ENCODE measurements at places on chromosomes 6 and 20. TPM values are rescaled to one million over a fixed set of nuclear protein-coding genes. Genes with fewer than 3 reads are reported as not detected.

DNA sequence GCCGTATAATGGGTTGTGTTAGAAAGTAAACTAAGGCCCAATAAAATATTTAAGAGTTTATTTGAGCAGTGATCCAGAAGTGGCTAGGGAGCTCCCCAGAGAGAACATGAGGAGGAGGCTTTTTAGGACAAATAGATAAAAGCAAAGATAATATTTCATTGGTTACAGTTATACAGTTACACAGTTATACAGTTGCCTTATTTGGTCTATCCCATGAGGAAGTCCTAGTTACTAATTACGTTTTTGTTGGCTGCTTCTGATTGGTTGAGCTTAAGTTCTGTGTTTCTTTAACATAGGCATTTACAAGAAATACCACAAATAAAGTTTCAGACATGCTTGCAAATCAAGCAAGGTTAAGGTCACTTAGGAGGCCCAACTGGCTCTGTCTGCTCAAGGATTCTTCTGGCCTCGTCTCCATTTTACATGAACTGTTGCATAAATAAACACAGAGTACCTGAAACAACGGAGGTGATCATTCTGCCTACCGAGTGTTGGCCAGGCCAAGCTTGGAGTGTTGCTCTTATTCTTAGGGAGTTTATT is 7.0 kb downstream of the UBD start:
- H3K4me3 ChIP-seq = no peak overlapping the region
- DNase-seq = no peak
- peaks cover 5% of the 10 kb centered on the region for H3K27me3 ChIP-seq
- H3K4me1 ChIP-seq = no peaks in the 10 kb centered on the region

- no peaks in the 10 kb centered on the region for H3K27me3 ChIP-seq
- no peak overlapping the region for H3K27ac ChIP-seq
- H3K4me3 ChIP-seq = no peak overlapping the region
Observed at GRCh38 chr20:41786158-41786557, 168.0 kb upstream of the CHD6 start.

DNA sequence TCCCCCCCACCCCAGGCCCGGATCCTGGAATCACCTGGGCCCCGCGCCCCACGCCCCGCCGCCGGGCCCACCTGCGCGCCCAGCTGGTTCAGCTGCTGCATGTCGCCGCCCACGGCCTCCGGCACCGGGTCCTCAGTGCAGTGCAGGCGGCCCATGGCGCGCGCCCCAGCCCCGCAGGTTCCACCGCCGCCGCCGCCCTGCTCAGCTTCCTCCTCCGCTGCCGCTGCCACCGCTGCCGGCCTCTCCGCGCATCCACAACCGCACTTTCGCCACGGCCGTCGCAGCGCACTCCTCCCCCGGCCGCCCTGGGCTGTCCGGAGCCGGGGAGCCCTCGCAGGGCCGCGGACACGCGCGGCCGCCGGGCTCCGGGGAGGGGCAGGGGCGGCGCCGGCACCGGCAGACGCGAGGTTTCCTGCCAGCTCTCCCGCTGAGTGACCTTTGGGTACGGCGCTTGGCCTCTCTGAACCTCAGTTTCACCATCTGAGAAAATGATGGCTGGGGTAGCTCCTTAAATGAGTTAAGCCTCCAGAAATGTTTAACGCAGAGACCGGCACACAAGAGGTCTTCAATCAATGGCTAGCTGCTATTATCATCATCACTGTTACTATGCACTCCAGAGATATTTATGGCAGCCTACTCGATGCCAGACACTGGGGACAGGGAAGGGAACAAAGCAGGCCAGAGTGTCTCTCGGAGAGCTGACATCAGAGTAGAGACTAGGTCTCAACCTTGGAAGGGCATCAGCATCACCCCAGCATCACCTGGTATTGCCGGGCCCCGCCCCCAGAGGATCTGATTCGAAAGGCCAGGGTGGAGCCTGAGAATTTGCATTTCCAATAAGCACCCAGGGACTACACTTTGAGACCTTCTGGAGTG is at the start of gene COMMD7:
COMMD7 (minus strand) TSS at position 231 of the 876 bp plus-strand sequence; CDS start at position 155, 76 bp downstream.
- H3K4me3 ChIP-seq = peak within 1 kb of the TSS; percentile 82
- peak; percentile 76 for DNase-seq
- H3K27ac ChIP-seq = peak within 1 kb of the TSS; percentile 90
- no peaks in the 10 kb centered on the region for H3K27me3 ChIP-seq
- no peaks in the 10 kb centered on the region for H3K36me3 ChIP-seq
- H3K4me1 ChIP-seq = peaks cover 6% of the 10 kb centered on the region

- no peaks in the 10 kb centered on the region for H3K36me3 ChIP-seq
- no peak within 1 kb of the TSS for H3K4me3 ChIP-seq
- peak; percentile 69 for DNase-seq
Observed at GRCh38 chr6:122995921-122996793, at the start of gene CLVS2. Gene CLVS2, plus strand, starts transcription at chr6:122996235. Its CDS starts 1,543 bp downstream, at chr6:122997778.

GRCh38 chr6:147043994-147044477 is 160.2 kb upstream of the STXBP5 start:
- no peak overlapping the region for H3K4me3 ChIP-seq
- no peaks in the 10 kb centered on the region for H3K4me1 ChIP-seq
- no peak overlapping the region for H3K27ac ChIP-seq
- no peaks in the 10 kb centered on the region for H3K36me3 ChIP-seq
- no peaks in the 10 kb centered on the region for H3K27me3 ChIP-seq

DNA sequence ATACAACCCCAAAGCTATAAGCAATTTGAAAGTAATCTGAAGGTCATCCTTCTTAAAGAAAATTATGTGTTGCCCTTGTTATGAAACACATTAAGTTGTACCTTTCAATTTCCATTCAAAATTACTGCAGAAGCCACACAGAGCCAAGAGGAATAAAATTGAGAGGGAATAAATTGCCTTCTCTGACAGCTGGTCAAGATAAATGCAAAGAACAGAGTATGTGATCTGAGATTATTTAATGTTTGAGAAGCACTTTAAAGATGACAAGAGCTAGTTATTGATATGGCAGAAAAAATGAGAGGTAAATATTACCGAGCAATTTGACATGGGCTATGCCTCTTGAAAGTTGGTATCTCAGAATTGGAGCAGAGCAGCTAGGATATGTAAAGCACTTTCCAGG is 61.6 kb downstream of the TRDN start:
- H3K4me1 ChIP-seq = no peaks in the 10 kb centered on the region
- H3K36me3 ChIP-seq = no peaks in the 10 kb centered on the region
- H3K27ac ChIP-seq = no peak overlapping the region
- H3K27me3 ChIP-seq = no peaks in the 10 kb centered on the region
- DNase-seq = no peak

Gene FOXQ1
- total RNA-seq = 22.9 TPM

Gene PTK6
- total RNA-seq = 0.34 TPM

Gene KCNK16
- not detected for total RNA-seq

Gene ADTRP
- 7.3 TPM for total RNA-seq
